ENCODE measurements at places on chromosomes 13 and 19. TPM values are rescaled to one million over a fixed set of nuclear protein-coding genes. Genes with fewer than 3 reads are reported as not detected.

SMIM24 gene
- not detected for total RNA-seq

TIMM44 gene
- 107 TPM for total RNA-seq

GAMT gene
- 29.5 TPM for total RNA-seq

DNA sequence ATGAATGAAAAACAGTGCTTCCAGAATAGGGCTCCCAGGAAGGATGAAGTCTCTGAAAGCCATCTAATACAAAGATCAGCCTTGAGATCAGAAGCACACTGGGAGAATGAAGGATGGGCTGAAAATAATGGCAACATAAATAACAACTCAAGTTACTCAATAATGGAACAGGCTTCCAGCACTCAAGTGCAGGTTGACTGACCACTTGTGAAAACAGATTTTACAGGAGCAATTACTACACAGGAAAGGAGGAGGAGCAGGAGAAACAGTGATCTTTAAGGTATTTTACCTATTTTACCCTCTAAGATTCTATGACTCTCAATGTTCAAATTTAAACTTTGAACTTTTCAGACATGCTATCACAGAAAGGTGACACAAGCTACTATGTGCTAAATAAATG lies 106.0 kb downstream of the USP12 start:
- H3K4me3 ChIP-seq, result no peak overlapping the region
- H3K4me1 ChIP-seq, result no peaks in the 10 kb centered on the region
- no peak overlapping the region for H3K27ac ChIP-seq
- H3K36me3 ChIP-seq, result no peaks in the 10 kb centered on the region

- H3K4me1 ChIP-seq, result no peaks in the 10 kb centered on the region
- DNase-seq, result no peak
- no peak overlapping the region for H3K4me3 ChIP-seq
- no peak overlapping the region for H3K27ac ChIP-seq
Observed at GRCh38 chr19:7989071-7989575, 16.3 kb downstream of the ELAVL1 start.

DNA sequence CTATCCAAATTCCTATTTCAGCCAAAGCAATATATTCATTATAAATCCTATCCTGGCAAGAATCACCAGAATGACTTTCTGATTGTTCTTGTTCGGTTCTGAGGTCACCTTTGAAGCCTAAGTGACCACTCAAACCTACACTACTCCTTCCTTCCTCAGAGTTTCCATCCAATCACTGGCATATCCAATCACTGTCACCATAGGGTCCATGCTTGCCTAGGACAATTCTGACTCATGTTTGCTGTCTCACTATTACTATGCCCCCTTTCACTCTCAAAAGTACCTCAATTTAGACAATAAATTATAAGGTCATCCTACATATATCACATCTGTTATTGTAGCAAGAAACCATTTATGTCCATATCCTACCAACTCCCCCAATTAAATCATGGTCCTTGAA lies 58.9 kb downstream of the UBL3 start:
- H3K27ac ChIP-seq, result no peak overlapping the region
- no peak for DNase-seq
- H3K4me1 ChIP-seq, result no peaks in the 10 kb centered on the region
- no peak overlapping the region for H3K4me3 ChIP-seq
- no peaks in the 10 kb centered on the region for H3K36me3 ChIP-seq

DNA sequence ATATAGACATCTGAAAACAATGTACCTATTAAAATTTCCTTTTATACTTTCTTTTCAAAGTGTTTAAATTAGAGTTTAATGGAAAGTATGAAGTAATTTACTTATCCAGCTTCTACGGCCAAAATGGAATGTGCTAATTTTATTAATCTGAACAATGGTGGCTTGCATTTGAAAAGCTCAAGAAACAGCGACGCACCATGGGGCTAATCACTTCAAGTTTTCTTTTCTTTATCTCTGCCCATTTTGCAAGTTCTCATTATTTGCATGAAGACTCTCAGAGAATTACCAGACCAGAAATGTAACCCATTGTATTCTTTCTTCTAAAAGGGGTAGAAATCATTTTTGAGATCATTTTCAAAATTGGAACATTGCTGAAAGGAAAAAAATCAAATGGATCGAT lies 204.0 kb upstream of the STARD13 start:
- H3K27me3 ChIP-seq, result no peaks in the 10 kb centered on the region
- no peaks in the 10 kb centered on the region for H3K4me1 ChIP-seq
- DNase-seq, result no peak
- no peak overlapping the region for H3K4me3 ChIP-seq
- no peak overlapping the region for H3K27ac ChIP-seq

DNA sequence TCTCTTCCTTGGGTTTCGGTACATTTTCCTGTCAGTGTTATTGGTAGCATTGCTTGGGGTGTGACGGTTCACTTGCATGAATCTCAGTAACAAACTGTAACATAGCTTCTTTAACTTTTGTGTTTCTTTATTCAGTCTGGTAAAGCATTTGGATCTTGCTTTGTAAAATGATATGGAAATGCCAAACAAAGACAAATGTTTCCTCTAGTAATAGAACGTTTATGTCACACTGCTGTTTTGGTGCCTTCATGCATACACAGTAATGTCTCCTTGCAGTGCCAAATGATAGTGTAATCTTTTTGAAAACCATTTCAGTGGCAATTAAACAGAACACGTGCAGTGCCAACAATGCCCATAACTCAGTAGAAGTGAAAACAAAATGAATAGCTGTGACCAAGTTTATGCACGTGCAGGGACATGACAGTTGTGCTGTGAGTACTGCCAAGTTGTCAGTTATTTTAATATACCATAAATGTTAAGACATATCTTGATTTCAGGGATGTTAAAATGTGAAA lies 110.8 kb downstream of the RXFP2 start:
- no peaks in the 10 kb centered on the region for H3K27me3 ChIP-seq
- no peaks in the 10 kb centered on the region for H3K36me3 ChIP-seq
- H3K4me3 ChIP-seq, result no peak overlapping the region
- no peak overlapping the region for H3K27ac ChIP-seq

DNA sequence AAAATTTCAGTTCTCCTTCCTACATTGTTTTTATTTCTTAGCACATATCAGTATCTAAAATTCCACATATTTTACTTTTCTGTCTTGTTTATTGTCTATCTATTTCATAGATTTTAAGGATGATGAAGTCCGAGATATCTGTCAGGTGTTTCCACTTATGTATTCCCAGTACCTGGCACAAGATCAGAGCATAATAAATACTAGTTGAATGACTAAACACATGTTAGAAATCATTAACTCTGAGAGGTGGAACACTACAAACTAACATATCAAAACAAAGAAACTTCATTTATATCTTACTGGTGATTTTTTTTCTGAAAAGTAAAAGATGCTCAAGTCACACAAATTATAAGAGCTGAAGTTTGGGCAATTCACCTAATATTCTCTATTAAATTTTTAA lies 1208.3 kb downstream of the PCDH9 start:
- no peak overlapping the region for H3K27ac ChIP-seq
- no peaks in the 10 kb centered on the region for H3K27me3 ChIP-seq
- H3K4me1 ChIP-seq, result no peaks in the 10 kb centered on the region
- no peak for DNase-seq
- no peaks in the 10 kb centered on the region for H3K36me3 ChIP-seq
- no peak overlapping the region for H3K4me3 ChIP-seq

DNA sequence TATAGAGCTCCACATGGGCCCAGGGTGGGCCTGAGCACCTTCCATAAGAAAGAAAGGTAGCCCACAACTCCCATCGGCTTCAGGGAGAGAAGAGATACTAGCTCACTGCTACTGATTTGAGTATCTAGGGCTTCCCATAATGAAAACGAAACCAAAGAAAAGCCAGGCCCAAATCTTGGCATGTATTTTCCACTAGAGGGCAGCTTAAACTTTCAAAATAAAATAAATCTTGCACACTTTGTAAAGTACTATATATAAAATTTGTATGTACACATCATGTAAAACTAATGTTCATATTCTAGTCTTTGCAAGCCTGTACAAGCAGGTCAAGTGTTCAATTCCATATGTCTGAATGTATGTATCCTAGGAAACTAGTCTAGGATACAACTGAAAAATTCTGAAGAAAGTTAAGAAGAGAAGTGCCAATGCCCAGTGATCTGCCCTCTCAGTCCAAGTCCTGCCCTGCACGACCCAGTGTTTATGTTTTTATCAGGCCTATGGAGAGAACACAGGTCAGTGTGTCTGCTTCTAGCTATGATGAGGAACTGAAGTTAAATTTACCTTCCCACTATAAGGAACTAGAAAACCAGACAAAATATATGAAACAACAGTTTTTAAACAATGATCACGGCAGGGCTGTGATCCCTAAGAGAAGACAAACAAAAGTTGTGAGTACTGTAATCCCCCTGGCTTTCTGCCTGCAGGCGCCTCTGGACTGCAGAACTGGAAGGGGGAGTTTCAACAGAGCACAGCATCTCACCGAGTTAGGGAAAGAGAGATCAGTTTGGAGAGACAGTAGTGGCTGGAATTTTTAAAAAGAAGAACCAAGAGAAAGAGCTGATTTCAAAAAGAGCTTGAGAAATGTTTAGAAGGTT lies 475.7 kb downstream of the UQCRFS1 start:
- H3K27ac ChIP-seq, result no peak overlapping the region
- no peak overlapping the region for H3K4me3 ChIP-seq
- H3K4me1 ChIP-seq, result no peaks in the 10 kb centered on the region
- no peaks in the 10 kb centered on the region for H3K36me3 ChIP-seq
- H3K27me3 ChIP-seq, result no peaks in the 10 kb centered on the region

DNA sequence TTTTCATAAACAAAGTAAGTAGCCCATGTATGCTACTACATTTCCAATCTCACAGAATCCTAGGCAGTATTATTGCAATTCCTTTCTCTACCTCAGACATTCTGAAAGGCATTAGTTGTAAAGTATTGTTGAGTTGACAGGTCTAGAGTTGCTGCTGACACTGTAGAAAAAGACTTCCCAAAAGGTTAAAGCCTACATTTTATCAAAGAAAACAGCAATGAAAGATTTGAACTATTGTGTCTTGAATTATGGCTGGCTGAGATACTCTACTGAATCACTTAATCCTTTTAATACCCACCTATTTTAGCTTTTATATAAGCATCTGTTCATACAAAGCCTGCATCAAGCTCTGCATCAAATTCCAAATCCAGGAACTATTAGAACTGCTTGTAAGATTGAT lies 1082.0 kb downstream of the OLFM4 start:
- no peak for DNase-seq
- no peak overlapping the region for H3K4me3 ChIP-seq
- H3K36me3 ChIP-seq, result no peaks in the 10 kb centered on the region
- H3K27me3 ChIP-seq, result no peaks in the 10 kb centered on the region
- no peaks in the 10 kb centered on the region for H3K4me1 ChIP-seq
- no peak overlapping the region for H3K27ac ChIP-seq

- no peak overlapping the region for H3K27ac ChIP-seq
- H3K4me3 ChIP-seq, result no peak overlapping the region
- DNase-seq, result no peak
- no peaks in the 10 kb centered on the region for H3K4me1 ChIP-seq
- no peaks in the 10 kb centered on the region for H3K27me3 ChIP-seq
- H3K36me3 ChIP-seq, result no peaks in the 10 kb centered on the region
Observed at GRCh38 chr19:35621708-35622107, 7.1 kb upstream of the RBM42 start.

DNA sequence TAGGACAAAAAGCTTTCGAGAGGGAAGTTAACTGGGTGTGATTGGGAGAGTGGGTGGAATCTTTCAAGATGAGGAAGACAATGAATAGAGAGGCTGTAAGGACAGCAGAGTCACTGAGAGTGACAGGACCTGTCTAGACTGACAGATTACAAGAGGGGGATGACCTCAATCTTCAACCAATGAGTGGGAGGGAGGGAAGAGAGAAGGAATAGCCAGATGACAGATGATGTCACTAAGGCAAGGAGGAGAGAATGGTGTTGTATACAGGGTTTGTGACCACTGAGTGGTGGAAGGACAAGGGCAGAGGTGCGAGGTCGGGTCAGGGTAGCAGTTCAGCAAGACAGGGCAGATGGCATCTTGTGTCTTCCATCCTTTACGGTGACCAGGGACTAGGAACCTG lies 5.8 kb upstream of the ILF3 start:
- no peak for DNase-seq
- H3K4me3 ChIP-seq, result no peak overlapping the region
- peaks cover 22% of the 10 kb centered on the region for H3K4me1 ChIP-seq

DNA sequence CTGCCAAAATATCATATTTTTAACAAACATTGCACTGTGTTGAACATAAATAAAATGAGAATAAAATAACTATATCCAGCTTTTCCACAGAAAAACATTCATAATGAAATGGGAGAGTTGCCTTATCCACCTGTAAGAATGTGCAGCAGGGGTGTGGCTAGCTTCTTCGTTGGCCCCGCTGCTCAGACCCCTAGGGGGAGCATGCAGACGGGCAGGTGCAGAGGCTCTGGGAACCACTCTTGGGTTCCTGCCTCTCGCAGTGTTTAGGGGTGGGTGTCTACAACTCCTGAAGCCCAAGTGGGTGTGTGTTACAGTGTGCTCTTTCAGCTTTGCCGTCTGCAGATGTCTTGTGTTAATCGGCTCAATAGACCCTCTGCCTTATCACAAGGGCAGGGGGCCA lies 121.7 kb downstream of the SLITRK5 start:
- DNase-seq, result no peak
- no peak overlapping the region for H3K27ac ChIP-seq
- H3K4me3 ChIP-seq, result no peak overlapping the region
- no peaks in the 10 kb centered on the region for H3K27me3 ChIP-seq
- no peaks in the 10 kb centered on the region for H3K4me1 ChIP-seq
